HL-60 (cell line): ENCODE measurements at places on chromosomes 5 and 9.

DNA sequence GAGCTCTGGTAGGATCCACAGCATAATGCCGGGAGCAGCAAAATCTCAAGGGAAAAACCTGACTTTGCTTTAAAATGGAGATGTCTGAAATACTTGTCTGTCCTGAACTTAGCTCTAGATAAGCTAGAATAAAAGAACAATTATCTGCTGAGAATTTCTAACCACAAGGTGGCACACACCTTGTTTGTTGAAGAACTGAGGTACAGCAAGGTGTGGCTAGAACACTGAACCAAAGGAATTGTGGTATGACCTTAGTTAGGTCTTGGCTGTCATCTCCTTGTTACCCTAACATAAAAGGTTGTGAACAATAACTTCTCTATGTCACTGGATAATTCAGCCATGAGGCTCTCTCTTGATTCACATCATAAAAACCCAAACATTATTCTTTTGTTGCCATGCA is 72.3 kb upstream of the ANXA1 start:
- no peak for DNase-seq

DNA sequence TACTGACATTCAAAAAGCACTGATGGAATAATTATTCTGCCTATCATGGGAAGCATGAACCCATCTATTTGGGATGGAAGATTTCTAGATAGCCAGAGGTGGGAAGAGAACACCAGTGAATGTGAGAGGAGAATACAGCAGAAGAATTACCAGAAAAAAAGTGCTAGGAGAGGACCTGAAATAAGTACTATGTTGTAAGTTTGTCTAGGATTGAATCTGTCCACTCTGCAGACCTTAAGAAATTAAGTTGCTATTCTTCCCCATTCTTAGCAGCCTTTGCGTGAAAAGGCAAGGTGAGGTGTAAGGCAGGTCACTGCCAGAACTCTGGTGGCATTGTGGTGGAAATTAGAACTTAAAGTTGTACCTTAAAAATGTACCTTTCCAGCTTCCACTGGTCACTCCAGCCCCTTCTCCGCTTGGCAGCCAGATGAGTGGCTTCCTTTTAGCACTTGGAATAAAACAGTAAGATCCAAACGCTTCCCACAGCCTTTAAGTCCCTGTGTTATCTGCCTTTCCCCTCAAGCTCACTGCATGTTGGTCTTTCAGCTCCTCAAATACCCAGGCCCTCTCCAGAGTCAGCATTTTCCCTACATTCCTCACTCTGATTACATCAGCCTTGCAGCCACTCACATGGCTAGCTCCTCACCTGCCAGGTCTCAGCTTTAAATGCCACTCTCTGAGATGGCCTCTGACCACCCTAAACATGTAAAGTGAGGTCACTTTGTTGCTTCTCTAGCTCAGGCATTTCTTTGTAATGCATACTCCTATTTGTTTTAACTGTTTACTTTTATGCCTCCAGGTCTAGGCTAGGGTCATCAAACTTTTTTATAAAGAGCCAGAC is 253.0 kb downstream of the EPB41L4A start:
- no peak for DNase-seq

DNA sequence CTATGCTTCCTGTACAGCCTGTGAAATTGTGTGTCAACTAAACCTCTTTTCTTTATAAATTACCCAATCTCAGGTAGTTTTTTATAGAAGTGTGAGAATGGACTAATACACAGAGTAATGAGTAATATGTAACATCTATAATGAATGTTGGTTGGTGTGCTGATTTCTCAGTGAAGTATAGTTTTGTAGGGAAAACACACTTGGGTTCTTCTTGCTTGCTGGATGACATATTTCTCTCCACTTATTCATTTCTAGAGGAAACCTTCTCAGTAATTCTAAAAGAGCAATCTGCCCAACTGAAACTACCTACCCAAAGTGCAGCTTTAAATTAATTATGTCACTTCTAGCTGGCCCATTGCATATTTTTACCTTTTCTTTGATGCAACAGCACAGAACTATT is 81.1 kb upstream of the RORB start:
- DNase-seq: no peak

GRCh38 chr5:69288069-69288468 is 44.5 kb downstream of the CCDC125 start:
- no peak for DNase-seq

DNA sequence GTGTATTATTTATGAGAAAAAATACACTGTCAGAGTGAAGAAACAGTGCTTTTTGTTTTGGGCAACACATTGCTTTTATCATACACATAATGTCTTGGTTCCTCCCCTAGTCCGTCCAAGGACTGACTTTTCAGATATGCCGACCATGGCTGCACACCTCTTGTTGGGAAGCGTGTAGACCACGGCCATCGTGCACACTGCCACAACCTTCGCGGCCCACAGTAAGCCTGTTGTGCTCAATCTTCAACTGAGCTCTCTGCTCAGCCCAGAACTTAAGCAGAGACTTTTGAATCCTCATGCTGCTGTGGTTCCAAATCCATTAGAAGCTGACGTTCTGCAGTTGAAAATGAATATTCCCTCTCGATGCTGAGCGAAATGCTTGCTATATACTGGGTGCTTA is 157.6 kb upstream of the IRX2 start:
- DNase-seq: no peak

DNA sequence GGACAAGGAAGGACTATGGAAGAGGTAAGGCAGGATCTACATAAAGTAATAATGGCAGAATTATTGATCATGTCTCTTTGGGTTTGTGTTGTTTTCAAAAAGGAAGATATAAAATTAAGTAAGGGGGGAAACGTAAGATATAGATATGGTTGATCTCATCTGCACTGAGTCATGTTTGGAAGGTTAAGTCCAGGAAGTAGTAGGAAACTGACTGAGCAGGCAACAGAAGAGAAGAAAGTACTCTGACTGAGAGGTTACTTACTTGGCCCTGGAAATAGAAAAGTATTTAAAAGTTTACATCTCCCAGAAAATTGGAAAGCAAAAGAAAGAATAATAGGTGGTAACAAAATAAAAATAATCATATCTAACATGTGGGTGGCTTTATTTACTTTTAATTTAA is 405.3 kb upstream of the RGMB start:
- no peak for DNase-seq

DNA sequence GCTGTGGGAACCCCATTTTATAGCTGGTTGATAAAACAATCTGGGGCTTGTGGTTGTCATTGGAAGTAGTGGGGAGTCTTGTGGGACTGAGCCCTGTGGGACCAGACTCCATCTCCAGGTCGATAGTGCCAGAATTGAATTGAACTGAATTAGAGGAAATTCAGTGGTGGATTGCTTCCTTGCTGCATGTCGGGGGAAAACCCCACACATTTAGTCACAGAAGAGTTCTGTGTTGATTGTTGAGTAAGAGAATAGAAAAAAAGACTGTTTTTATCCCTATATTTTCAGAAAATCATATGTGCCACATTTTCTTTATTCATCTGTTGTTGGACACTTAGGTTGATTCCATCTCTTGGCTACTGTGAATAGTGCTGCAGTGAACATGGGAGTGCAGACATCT is 209.7 kb downstream of the ARHGEF28 start:
- no peak for DNase-seq

GRCh38 chr9:71363286-71363961 is 242.0 kb upstream of the TRPM3 start:
- DNase-seq: no peak

- DNase-seq: no peak
Measured at GRCh38 chr9:106964822-106965525, 102.0 kb downstream of the ZNF462 start.

DNA sequence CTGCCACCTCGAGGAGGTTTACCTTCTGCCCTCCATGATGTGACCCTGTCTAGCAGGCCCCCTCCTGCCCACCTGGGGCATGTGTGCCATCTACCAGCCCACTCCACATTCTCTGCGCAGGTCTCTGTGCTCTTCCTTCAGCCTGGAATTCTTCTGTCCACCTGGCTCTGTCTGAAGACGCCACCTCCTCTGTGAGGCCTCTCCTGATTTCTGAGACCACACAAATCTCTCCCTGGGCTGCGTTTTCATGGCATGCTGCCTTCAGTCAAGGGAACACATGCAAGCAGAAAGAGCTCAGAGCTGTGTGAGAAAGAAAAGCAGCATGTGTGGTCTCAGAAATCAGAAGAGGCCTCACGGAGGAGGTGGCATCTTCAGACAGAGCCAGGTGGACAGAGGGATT is 22.1 kb downstream of the FOXE1 start:
- DNase-seq: no peak

DNA sequence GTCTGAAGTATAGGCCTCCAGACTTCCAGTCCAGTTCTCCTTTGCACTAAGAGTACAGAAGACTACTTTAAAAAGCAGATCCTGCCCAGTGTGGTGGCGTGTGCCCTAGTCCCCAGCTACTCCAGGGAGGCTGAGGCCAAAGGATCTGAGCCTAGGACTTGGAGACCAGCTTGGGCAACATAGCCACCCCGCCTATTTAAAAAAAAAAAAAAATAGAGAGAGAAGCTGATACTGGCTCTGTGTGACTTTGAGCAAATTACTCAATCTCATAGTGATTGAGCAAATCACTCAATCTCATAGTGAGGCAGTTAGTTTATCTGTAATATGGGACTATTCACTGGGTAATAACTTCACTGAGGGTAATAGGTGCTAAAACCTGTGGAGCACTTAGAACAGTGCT is 43.6 kb upstream of the KDM4C start:
- no peak for DNase-seq

GRCh38 chr9:121976751-121977150 is 116.4 kb downstream of the TTLL11 start:
- no peak for DNase-seq

DNA sequence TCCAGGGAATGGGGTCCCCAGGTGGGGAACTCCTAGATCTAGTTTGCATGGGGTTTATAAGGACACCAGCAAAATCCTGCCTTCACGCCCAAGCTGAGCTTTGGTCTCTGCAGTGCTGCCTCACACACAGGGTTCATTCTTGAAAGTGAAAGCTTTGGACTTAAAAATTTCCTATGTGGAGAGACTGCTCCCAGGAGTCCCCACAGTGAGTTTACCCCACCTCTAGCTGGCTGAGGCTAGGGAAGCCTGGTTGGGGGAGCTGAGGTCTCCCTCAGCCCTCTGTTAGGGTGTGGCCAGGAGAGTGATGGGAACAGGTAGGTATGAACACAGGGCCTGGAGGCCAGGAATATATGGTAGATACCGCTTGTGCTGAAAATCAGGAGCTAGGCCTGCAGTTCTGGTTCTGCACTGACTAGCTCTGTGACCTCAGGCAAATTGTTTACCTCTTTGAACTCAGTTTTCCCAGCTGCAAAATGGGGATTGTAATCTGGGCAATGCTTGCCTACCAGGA is 41.5 kb upstream of the LARP1 start:
- DNase-seq: no peak

GRCh38 chr9:78612091-78612490 is 315.2 kb downstream of the PSAT1 start:
- DNase-seq: no peak

GRCh38 chr5:110082863-110083262 is 393.1 kb downstream of the MAN2A1 start:
- DNase-seq: no peak

- DNase-seq: no peak
Measured at GRCh38 chr9:104915753-104916152, 12.2 kb downstream of the ABCA1 start.

DNA sequence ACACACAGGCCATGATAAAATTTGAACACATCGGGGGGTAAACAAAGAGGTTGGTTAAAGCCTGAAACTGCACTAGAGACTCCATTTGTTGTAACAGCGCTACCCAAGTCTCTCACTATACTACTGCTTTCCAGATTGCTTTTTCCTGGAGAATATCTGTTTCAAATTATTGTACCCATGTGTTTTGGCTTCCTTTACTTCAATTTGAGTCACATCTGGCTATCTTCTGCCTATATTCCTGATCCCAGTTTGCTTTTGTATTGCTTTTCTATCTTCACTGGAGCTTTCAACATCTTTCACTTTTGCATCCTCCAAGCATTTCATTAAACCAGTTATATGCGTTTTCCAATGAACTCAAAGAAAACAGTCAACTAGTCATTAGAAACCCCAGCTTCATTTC is 404.7 kb downstream of the MLLT3 start:
- no peak for DNase-seq

- DNase-seq: no peak
Measured at GRCh38 chr9:78121488-78121887, 89.9 kb upstream of the GNAQ start.

GRCh38 chr9:136255166-136255538 is 9.5 kb upstream of the QSOX2 start:
- DNase-seq: no peak

DNA sequence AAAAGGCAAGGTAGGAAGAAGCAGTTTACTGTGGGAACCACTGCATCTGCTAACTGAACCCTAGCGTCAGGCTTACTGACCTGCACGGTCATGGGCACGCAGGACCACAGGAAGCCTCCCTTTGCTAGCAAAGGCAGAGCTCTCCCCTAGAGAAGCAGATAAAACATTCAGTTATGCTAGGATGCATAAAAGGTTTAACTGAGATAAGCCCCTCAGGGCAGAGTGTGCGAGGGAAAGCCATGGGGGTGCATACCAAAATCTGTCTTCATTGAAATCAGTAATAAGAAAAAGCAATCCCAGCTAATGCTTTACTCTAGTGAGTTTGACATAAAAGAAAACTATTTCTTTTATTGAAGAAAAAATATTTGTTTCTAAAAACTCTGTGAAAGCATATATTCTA is 2403.7 kb upstream of the C9orf72 start:
- no peak for DNase-seq

GRCh38 chr5:19950897-19951296 is 37.1 kb downstream of the CDH18 start:
- no peak for DNase-seq
